Epithelial cell of proximal tubule (primary cell): ENCODE measurements at places on chromosomes 5 and 9. TPM values are rescaled to one million over a fixed set of nuclear protein-coding genes. Genes with fewer than 3 reads are reported as not detected.

The DTWD2 gene
- total RNA-seq, result 3.5 and 8.8 TPM in 2 replicates

The TLN1 gene
- 114 and 177 TPM in 2 replicates for total RNA-seq

The GABRA1 gene
- not detected in 2 replicates for total RNA-seq

The CTXN3 gene
- not detected in 2 replicates for total RNA-seq

The INSL4 gene
- not detected in 2 replicates for total RNA-seq

The ADGRV1 gene
- 0.69 and 2.3 TPM in 2 replicates for total RNA-seq

The GCNT4 gene
- total RNA-seq, result 2.3 and 2.7 TPM in 2 replicates

The GRXCR2 gene
- not detected in 2 replicates for total RNA-seq

The PSAT1 gene
- 46.1 and 155 TPM in 2 replicates for total RNA-seq

The HTR1A gene
- total RNA-seq, result not detected in 2 replicates

The GDA gene
- 1.2 and 2.4 TPM in 2 replicates for total RNA-seq

The MRPS2 gene
- total RNA-seq, result 68.1 and 117 TPM in 2 replicates

The RNF180 gene
- 4.5 and 4.6 TPM in 2 replicates for total RNA-seq

The FGD3 gene
- total RNA-seq, result 0.14 and 0.58 TPM in 2 replicates

The PCDHAC2 gene
- not detected in 2 replicates for total RNA-seq

The CARD6 gene
- total RNA-seq, result 0.43 and 0.63 TPM in 2 replicates

The ZNF608 gene
- total RNA-seq, result 37.5 and 38.0 TPM in 2 replicates

The ADAMTS13 gene
- 0.22 and 0.75 TPM in 2 replicates for total RNA-seq

The NXNL2 gene
- 3.1 and 6.9 TPM in 2 replicates for total RNA-seq
